Stimulated activated CD8-positive, alpha-beta memory T cell treated with anti-CD3 and anti-CD28 coated beads, Interleukin-4, amount 100 ng/mL, for 1 hour (primary cell): ENCODE measurements at places on chromosomes 3 and 15.

- DNase-seq = no peak
Observed at GRCh38 chr15:40368719-40369473, 10.9 kb downstream of the DISP2 start.

GRCh38 chr3:112429960-112430359, 69.3 kb downstream of the BTLA start:
- no peak for DNase-seq

- peak; percentile 8 for DNase-seq
Observed at GRCh38 chr15:34436956-34437442, 609 bp downstream of the GOLGA8A start.

- no peak for DNase-seq
Observed at GRCh38 chr15:73317651-73318462, 50.9 kb downstream of the HCN4 start.

DNA sequence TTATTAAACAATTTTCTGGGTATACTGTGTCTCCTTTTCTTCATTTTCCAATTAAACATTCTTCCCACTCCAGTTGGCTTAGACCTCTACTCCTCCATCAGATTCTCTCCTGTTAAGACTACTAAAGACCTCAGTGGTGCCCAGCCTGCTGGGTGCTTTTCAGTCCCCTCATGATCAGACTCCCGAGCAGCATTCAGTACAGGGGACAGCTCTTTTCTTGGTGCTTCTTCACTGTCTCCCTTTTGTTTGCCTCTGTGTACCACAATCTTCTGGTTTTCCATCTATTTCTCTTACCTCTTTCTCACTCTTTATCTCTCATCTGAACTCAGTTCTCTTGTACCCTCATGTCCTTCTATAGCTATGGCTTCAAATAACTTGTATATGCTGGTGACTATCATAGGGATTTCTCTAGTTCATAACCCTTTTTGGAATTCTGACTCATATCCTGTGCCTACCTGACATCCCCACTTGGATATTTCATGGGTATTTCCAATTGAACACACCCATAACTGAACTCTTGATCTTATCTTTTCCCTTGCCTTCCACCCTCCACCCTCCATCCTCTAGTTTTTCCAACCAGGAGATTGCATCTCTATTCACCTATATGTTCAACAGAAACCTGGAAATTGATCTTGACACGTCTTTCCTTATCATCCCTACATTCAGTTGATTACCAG, 55.6 kb upstream of the ABHD10 start:
- no peak for DNase-seq

DNA sequence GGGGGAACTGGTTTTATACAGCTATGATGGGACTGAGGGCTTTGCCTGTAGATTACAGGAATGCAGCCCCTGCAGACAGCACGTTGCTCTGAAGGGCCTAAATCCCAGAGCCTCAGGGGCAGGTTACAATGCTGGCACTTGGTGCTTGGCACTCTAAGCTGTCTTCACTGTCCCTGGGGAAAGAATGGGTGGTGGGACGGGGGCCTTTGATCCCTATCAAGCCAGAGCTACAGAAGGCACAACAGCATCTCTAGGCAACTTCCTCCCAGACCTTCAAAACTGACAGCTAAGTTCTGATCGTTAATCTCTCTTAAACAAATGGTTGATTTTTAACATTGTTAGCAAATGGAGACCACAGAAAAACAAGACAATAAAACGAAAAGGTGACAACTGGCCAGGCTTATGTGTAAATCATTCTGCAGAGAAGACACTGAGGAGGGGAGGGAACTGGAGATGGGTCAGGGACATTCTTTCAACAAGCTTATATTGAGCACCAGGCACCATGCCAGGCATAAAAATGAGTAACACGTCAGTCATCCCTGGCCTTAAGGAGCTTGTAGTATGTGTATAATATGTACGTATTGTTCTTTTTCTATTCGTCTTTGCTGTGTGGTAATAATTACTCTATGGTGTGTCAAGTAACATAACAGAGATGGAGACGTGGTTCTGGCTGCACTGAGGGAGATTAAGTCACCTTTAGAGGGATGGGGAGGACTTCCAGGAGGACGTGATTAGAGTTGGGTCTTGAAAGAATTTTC, 49.1 kb downstream of the CA12 start:
- DNase-seq = no peak

DNA sequence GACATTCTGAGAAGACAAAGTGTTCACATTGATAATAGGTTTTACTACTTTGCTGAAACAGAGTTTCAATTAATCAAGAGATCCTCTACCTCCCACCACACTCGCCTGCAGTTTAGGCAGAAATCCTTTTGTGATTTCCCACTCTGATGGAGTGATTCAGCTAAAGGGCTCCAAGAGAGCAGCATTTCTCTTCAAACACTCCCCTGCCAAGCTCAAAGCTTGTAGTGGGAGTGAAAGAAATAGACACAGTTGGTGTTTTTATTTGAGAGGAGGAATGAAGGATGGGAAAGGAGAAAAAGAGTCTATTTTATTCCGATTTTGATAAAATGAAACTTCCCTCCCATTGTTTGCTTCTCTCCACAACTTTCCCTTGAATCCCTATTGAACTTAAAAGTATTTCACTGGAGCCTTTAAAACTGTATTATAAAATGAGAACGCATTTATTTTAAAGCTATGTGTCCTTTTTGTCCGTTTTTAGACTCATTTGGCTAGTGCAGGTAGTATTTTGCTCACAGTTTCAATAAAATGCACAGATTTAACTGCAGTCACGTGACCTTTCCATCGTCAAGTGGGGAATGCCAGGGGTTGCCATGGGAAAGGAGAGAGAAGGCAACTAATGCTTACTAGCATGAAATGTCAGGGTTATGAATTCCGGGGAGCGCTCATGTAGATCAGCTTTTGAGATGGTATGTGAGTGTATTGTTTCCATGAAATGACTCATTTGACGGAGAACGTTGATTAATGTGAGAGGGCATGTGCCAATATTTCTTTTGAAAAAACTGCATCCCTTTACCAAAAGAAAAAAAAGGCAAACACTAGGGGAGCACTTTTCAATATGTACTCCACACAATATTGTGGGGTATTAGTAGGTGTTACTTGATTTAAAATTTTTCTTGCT, 7.7 kb upstream of the OSBPL11 start:
- DNase-seq = no peak

DNA sequence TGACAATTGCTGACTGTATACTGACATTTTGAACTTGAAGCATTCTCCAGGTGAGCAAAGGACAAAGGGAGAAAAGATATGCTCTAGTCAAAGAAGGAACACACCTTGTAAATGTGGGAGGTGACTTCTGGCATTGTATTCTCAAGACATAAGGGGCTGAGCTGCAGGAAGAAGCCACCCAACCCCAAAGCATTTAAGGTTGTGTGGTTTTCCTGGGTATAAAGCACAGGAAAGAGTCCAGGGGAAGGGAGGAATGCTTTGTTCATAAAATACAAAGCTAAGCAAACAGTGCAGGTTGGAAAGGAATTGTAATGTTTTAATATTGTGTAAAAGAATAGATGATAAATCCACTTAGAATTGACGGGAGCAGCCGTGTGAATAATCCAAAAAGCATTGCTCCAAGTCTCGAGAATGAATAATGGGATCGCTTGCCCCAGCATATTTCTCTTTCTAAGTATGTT, 102.4 kb upstream of the LRIG1 start:
- no peak for DNase-seq

GRCh38 chr3:120192159-120192558, 92.9 kb downstream of the GPR156 start:
- DNase-seq = no peak

DNA sequence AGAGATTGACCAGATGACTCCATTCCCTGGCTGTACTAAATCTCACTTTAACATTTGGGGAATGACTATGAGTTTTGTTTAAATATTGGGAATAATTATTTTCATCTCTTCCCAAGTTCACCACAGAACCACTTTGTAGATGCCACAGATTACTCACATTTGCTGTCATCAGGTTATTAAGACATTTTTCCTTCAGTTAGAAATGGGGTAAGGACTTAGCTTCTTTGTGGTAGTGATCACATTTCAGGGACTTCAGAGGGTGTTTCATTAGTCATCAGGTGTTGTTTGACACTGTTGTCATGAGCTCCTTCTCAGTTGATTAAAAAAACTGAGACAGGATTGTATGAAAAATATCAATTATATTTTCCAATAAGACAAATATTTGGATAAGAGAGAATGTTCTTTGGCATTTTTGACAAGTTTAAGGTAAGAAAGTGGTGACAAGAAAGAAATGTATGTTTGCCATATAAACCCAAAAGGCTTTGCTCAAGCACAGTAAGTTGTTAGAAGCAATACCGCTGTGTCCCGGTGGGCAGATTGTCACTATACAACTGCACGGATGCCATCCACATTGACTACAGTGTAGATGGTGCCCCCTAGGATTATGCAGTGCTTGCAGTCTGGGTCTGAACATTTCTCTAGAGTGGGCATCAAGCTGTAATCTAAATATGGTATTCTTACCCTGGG, 22.3 kb downstream of the FBXL2 start:
- no peak for DNase-seq

DNA sequence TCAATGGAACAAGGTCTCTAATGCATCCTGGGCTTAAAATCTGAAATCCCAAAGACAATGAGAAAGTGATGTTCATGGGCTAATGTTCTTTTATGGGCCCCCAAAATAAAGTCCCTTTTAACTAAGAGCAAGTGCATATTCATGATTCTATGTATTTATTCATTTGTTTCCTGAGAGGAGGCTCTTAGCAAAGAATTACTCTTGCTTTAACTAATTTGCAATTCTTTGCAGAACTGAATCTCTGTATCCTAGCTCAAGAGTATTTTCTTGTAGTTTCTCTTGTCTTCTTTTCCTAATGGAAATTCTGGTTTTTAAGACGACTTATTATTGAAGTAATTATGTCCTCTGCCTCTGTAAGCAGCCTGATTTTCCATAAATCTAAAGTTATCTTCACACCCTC, 202.2 kb upstream of the TP63 start:
- DNase-seq = no peak

DNA sequence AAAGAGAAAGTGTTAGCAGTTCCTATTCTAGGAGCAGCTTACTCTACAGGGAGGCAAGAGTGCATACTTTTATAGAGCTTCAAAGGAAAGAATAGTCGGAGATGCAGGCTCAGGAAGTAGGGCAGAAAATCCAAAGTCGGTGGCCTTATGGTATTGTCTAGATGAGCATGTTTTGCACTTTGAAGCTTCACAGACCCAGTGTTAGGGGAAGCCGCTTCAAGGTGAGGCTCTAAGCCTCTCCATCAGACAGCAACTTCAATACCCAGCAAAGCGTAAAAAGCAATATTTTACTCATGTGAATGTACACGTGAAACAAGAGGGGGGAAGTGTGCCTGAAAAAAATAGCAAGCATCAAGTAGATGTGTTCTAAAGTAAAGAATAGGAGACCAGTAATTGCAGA, 125.6 kb upstream of the RASGRP1 start:
- no peak for DNase-seq

- no peak for DNase-seq
Observed at GRCh38 chr15:37898362-37898761, 36.1 kb upstream of the TMCO5A start.

GRCh38 chr15:29670998-29671981, 151.0 kb downstream of the TJP1 start:
- no peak for DNase-seq

GRCh38 chr3:126731044-126731443, 27.0 kb downstream of the CHCHD6 start:
- no peak for DNase-seq

DNA sequence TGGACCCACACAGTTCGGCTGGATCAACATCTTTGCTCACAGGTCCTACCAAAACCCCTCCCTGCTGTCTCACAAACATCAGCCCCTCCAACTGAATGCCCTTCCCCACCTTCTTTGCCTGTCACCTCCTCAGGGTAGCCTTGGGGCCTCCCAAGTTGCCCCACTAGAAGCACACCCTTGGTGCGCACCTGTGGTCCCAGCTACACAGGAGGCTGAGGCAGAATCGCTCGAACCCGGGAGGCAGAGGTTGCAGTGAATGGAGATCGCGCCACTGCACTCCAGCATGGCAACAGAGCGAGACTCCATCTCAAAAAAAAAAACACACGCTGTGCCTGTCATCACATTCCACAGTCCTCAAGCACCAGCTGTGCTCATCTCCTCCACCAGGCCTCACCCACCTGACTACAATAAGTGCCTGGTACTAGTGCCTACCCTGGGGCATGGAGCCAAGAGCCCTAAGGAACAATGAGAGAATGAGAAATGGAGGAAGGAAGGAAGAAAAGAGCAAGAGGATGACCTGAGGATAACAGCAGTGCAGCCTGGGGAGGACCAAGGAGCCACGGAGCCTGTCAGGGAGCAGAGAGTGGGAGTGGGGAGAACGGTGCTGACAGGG, 26.0 kb downstream of the RPN1 start:
- DNase-seq = no peak

DNA sequence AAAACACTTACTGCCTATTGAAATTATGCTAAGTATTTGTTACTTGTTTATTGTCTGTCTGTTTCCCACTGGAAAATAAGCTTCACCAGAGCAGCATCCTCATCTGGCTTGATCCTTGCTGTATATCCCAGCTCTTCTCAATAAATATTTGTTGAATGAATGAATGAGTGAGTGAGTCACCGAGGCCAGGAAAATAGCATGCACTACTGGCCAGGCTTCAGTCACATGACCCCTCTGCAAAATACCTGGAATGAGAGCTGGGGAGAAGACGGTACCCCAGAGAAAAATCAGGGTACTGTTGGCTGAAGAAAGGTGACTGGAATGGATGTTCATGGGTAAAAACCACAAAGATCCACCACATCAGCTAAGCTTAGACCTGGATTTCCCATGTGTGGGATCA, 331.9 kb downstream of the SHQ1 start:
- DNase-seq = no peak

DNA sequence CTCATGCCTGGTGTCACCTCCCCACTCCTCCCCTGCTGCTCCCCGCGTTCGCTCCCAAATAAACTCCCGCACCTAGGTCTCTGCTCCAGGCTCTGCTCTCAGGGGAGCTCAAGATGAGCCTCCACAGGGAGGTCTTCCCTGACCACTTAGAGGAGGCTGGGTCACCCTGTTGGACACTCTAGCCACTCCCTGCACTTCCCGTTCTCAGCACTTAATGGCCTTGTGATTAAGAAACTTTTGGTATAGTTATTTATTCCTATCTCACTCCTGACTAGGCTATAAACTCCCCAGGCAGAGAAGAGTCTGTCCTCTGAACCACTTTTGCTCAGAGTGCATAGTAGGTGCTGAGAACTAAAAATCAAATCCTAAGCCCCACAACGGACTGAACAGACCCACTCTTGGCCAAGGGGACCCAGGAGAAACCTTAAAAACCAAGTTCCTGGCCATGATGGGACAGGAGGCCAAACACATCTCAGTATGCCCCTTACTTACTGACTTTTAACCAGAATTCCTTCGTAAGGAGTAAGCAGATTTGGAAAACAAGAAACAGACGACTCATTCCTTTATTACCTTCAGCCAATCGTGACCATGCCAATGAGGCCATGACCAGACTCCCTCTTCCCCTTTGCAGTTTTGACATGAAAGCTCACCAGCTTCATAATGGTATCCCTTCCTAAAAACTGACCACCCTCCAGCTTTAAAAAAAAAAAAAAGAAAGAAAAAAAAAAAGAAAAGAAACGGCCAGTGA, 69.0 kb upstream of the HRH1 start:
- DNase-seq = no peak

DNA sequence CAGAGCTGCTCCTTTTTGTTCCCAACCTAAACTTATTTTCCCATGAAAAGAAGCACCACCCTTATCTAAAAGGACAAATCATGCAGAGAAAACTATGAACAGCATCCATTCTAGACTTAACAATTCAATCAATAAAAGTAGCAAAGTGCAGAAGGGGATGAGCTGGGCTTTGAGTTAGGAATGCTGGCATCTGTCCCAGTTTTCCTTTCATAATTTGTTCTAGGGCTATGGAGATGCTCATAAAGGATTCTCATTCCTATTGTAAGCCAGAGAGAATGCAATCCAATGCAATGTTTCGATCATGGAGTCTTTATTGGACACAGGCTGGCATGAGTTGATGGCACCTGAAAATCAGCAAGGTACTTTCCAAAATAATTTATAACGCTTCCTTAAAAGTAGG, 330.6 kb downstream of the VPS13C start:
- no peak for DNase-seq
